ENCODE measurements at places on chromosomes 7 and 10.

- no peak for DNase-seq
Measured at GRCh38 chr7:137942484-137943115, 59.3 kb downstream of the CREB3L2 start.

DNA sequence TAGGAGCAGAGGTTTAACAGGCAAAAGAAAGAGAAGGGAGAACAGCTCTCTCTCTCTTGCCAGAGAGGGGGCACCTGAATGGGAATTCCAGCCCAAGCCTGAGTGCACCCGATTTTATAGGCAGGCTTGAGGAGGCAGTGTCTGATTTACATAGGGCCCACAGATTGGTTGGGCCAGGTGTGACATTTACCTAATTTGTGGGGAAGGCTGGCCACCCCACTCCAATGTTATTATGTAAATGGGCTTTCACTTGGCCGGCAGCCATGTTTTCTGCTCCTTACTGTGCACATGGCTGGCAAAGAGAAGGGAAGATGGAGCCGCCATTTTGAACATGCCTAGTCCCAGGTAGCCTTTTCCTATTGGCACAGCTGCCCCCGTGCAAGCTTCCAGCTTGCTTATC lies 735.5 kb upstream of the AUTS2 start:
- no peak for DNase-seq

- DNase-seq: peak; percentile 77
Measured at GRCh38 chr10:119413471-119414080, 128.9 kb downstream of the RGS10 start.

GRCh38 chr10:130243015-130243414 lies 106.8 kb downstream of the GLRX3 start:
- no peak for DNase-seq

DNA sequence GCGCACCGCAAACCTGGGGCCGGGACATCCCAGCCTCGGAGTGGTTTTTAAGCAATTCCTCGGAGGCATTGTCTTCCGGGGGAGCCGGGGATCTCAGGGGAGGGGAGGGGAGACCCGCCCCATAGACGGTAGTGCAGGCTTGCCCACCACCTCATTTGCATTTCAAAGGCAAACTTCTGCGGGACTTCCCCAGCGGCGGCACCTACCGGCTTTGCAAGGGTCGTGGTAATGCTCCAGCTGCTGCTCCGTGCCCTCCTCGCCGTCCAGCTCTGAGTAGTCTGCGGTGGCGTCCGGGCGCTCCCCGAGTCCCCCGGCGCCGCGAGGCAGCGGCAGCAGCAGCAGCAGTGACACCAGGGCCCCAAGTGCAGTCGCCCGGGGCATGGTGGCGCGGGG lies 425 bp downstream of the TLL2 start:
- DNase-seq: no peak

Measured in left cardiac atrium (tissue), 4 donors.